Stimulated activated effector memory CD8-positive, alpha-beta T cell treated with anti-CD3 and anti-CD28 coated beads, Interleukin-12 subunit alpha, Interleukin-12 subunit beta, amount 100 ng/mL, for 72 hours (primary cell): ENCODE measurements at places on chromosomes 1 and 21.

GRCh38 chr1:61000327-61000726, 82.0 kb upstream of the NFIA start:
- DNase-seq: no peak

- no peak for DNase-seq
These were observed 21.9 kb upstream of the NEK2 start for GRCh38 chr1:211697356-211697755.

DNA sequence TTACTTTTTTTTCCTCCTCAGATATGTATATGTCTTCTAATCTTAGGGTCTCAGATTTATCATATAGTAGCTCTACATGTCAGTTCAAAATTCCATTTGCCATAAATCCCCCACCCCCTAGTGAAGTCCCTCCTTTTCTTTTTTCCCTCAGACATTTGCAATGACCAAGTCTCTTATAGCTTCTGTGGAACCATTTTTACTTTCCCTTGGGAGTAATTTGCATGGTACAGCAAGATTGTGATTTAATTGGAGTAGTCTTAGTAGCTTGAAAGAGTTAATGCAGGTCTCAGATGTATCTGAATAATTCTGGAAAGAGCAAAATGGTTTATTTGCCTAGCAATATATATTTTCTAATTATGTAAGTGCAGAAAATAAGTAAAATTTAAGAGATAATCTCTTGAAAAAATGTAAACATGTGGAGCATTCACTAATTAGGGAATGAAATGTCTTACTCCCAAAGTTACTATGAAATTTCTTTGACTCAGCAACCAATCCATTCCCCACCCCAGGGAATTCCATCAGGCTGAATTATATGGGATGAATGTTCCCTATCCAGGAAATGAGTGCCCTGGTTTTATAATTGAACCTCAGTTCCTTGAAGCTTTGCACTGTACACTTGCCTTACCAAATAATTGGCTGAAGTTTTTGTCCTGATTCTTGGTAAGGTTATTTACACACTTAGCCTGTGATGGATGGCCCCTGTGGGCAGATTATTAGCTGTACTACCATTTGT, 267.0 kb downstream of the DNM3 start:
- DNase-seq: no peak

- DNase-seq: peak; percentile 77
These were observed 58.7 kb upstream of the RGS1 start for GRCh38 chr1:192516776-192517297.
